Urothelium cell line (cell line): ENCODE measurements at places on chromosomes 1 and 21.

GRCh38 chr1:160925652-160926244 is 28.9 kb downstream of the ITLN2 start:
- DNase-seq: no peak

DNA sequence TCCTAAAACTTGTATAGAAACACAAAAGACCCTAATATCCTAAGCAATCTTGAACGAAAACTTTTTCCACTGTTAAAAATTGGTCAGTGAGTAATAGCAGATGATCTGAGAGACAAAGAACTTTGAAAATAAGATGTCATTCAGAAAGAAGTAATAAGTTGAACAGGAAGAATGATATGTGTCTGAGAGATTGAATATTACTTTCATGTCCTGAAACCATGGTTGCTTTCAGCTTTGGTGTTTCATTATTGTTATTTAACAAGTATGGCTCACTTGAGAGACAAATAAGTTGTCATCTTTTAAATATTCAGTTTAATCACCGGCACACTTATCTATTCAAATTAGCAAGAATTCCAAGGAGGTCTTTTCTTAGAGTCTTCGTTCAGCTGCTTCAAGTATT is 11.4 kb downstream of the PRKACB start:
- DNase-seq: no peak

DNA sequence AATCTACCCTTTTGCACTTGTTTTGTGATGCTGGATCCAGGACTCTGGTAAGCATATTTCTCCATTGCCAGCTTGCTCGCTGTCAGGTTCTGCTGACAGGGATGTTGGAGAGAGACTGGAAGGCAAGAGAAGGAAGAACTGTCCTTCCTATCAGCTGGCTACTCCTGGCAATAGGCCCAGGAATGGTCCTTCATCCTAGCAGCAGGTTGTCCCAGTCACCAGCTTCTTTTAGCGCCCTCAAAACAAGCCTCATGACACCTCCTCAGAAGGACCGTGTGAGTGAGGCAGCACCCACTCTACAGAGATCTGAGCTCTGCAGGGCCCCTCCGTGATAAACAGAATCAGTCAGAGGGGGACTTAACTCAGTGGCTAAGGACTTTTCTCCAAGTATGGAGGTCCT is 33.1 kb upstream of the SLAMF9 start:
- no peak for DNase-seq

DNA sequence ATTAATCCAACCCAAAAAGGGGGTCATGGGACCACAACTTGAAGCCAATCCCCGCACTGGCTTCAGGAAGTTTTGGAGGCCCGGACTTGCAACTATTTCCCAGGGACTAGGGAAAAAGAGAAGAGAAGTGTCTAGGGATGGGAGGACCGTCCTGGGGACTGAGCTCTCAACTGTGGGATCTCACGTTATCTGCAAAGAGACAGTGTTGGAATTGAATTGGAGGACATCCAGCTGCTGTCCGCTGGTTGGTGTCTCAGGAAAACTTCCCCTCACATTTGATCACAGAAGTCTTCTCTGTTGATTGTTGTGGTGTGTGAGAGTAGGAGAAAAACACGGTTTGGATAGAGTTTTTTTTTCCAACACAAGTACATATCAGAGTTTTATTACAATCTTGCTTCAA is 46.2 kb upstream of the CITED4 start:
- DNase-seq: no peak

DNA sequence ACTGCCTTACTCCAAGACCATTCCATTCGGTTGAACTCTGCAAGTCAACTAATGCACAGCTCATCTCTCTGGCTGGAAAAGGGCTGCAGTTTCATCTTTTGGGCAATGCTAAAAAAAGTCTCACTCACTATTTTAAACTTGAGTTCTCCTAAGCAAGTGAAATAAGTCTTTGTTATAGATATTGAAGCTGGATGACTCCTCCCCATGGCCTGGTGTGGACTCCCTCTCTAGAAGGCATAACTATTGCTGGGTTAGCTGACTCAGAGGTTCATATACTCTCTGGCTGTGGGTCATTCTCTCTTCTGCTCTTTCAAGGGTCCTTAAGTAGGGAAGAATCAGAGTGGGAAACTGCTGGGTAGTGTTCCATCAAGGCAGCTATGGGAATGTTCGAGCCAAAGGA is 88.0 kb downstream of the XCL2 start:
- DNase-seq: no peak

DNA sequence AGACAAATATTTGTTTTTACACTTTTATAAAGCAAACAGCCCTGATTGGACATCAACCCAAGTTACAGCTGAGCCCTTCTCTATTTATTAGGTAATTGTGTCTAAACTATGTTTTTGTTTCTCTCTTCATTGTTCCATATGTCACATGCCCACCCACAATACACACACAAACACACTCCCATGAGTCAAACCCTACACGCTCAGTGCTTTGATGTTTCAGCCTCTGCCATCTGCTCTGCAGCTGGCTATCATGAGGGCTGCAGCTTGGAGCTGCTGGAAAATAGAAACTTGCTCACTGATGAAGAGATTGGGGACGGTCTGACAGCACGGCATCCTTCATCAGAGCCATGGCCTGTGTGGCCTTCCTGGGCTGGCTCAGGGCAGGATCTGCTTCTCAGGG is 41.7 kb downstream of the PSMG1 start:
- no peak for DNase-seq

GRCh38 chr1:93995837-93996536 is 86.8 kb upstream of the GCLM start:
- DNase-seq: no peak
